NCI-H2171 treated with DMSO at 0.1 percent for 48 hours (cell line): ENCODE measurements at places on chromosomes 12 and 14.

GRCh38 chr12:132393245-132393795 is 63.9 kb upstream of the GALNT9 start:
- no peak for DNase-seq

- DNase-seq, result no peak
Observed at GRCh38 chr14:35747379-35747778, 61.7 kb downstream of the RALGAPA1 start.

GRCh38 chr12:91434081-91434480 is 251.5 kb upstream of the DCN start:
- DNase-seq, result no peak

DNA sequence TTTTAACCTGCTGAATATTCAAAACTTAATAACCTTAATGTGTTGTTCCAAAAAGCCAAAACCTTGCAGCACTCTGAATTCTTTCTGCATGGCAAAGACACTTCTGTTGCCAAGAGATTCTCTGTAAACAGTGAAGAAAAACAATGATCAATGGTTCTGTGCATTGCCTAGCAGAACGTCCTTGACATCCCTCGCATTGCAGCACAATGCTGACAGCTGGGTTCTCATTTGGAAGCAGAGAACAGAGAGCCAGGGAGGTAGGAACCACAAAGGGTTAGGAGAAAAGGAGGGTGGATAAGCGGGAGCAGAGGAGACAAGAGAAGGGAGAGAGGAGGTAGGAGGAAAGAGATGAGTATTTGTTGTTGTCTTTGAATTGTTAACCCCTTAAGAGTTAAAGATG is 501.1 kb downstream of the NAV3 start:
- peak; percentile 83 for DNase-seq

GRCh38 chr14:59389936-59390335 is 75.2 kb downstream of the GPR135 start:
- DNase-seq, result no peak

GRCh38 chr12:1580526-1580925 is 13.9 kb downstream of the FBXL14 start:
- DNase-seq, result no peak

GRCh38 chr12:26798023-26798422 is 35.0 kb downstream of the ITPR2 start:
- peak; percentile 85 for DNase-seq

- DNase-seq, result no peak
Observed at GRCh38 chr12:109069307-109070271, 17.2 kb downstream of the USP30 start.

DNA sequence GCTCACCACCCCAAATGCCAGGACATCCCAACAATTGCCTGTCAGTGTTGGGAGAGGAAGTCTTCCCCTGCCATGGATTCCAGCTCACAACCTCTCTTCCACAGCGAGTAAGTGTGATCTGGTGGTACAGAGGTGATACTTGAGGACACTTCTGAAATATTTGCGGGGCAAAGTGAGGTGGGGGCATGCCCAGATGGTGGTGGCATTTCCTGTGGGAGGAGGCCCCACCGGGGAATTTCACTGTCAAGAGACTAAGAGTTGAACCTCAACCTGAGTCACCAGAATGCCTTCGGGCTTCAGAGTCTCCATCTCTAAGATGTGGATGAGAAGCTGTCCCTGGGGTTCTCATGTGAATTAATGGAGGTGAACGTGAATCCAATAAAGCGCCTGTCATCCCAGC is 122.3 kb upstream of the RFLNA start:
- DNase-seq, result no peak

DNA sequence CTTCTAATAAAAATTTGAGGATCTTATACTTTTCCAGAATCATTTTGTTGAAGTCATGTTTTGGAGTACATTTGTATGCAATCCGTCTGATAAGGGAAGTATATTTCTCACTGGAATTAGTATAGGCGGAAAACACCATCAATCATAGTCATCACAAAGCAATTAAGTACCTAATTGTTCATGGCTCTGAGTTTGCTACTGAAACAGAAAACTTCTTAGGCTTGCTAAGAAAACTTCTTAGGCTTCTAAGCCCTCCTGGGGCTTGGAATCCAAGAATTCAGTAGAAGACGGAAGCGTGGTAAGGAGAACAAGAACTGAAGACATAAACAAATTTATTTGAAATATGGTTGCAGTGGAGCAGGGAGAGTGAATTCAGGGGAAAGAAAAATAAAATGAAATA is 636.3 kb downstream of the DIO2 start:
- no peak for DNase-seq

DNA sequence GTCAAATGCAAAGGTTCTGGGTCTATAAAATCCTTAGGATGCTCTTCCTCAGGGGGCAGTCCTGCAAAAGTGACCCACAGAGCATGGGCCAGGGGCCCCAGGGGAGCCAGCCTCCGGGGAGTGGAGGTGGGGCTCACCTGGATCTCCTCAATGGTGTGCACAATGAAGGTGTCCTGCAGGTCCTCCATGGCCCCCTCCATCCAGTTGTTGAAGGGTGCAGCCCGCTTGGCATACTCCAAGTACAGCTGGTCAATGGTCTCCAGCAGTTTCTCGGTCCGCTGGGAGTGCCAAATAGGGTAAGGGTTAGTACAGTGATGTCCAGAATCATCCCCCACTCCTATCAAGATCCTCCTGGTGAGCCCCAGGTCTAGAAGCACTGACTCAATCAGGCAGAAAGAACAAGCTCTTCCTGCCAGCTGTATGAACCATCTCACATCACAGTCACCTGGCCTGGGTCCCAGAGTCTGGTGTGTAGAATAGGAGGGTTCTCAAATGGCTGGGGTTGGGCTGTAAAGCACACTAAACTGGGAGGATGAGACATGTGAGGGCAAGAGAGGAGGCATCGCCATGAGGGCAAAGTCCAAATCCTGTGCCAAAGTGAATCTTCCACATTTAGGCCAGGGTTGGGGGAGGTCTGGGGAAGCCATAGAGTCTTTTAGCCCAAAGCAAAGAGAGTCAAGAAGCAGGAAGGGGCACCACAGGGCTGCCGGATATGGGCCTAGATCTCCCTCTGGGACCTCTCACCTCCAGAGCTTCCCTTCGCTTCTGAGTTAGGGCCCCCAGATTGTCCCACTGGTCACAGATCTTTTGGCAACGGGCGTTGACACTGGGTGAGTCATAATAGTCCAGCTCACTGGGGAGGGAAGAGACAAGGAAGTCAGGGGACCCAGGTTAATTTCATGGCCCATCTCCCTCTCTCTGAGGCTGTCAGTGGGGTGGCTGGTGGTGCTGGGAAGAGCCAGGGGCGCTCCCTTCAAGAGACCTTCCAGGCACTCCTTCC is 91.5 kb upstream of the ZFP36L1 start:
- peak; percentile 95 for DNase-seq

DNA sequence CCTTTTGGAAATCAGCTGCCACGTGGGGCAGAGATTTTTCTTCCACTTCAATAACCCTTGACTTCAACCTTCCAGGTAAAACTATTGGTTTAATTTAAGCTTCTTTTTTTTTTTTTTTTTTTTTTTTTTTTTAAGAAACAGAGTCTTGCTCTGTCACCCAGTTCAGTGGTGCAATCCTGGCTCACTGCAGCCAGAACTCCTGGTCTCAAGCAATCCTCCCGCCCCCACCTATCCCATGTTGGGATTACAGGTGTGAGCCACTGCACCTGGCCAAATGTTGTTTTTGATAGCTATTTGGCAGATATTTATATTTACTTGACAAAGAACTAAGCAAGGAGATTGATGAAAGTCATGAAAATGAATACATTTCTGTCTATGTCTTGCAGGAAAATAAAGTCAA is 65.1 kb downstream of the SINHCAF start:
- peak; percentile 71 for DNase-seq

GRCh38 chr14:92990456-92991430 is 67.8 kb downstream of the CHGA start:
- DNase-seq, result peak; percentile 54

DNA sequence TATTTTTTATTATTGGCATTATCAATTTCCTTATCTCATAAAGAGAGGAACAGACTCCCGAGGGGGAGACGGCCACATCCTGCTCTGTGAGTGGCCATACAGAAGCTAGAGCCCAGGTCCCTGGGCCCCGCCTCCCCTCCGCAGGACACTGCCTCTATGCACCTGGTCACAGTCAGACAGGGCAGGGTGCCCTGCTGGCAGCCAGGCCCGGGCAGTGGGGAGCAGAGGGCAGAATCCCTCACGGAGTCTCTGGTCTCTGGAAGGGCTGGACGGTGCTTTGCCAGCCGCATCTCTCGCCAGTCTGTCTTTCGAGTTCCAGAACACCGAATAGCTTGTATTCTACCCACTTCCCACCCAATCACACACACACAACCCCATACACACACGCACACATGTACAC is 16.4 kb upstream of the CACNA2D4 start:
- DNase-seq, result no peak

DNA sequence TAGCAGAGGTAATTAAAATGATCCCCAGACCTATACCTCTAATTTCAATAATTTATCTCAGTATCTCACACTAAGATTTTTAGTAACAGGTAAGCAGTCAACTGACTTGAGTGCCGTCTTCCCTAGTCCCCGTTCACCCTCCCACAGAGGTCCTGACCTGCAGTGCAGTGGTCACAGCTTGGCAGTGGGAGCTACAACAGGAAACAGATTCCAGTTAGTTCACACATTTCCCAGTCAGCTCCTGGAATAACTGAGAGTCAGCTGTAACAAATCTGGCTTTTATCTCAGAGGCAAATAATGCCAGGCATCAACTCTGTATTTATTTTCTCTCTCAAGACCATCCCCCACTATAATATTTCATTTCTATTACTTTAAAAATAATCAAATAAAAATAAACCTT is 308.2 kb downstream of the ATP23 start:
- DNase-seq, result no peak

- no peak for DNase-seq
Observed at GRCh38 chr14:58725871-58726270, 88.1 kb downstream of the DACT1 start.

- no peak for DNase-seq
Observed at GRCh38 chr12:103905730-103906349, 24.4 kb upstream of the HSP90B1 start.

- no peak for DNase-seq
Observed at GRCh38 chr12:124010687-124011086, 37.7 kb downstream of the ZNF664 start.

- DNase-seq, result no peak
Observed at GRCh38 chr12:124927201-124928094, 13.0 kb upstream of the UBC start.

DNA sequence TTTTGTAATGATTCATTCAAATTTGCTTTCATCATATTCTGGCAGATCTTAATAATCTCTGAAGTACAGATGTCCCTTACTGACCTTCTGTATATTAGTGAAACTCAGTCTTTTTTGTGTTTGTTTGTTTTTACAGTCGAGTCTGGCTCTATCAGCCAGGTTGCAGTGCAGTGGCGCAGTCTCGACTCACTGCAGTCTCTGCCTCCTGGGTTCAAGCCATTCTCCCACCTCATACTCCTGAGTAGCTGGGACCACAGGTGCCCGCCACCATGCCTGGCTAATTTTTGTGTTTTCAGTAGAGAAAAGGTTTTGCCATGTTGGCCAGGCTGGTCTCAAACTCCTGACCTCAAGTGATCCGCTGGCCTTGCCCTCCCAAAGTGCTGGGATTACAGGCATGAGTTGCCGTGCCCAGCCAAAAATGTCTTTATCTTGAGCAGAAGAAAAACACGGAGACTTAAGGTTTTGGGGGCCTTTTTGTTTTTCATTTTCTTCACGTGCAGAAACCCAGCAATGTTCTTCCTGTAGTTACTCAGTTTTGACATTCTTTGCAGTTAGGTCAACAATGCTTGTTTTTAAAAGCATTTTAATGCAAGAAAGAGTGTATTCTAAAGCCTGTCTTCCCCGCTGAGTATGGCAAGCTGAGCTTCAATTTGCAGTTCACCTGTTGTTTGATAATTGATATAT is 79.5 kb downstream of the FAR2 start:
- DNase-seq, result no peak

GRCh38 chr12:25884920-25885234 is 73.6 kb upstream of the RASSF8 start:
- DNase-seq, result no peak
